ENCODE measurements at places on chromosomes 13 and 19. TPM values are rescaled to one million over a fixed set of nuclear protein-coding genes. Genes with fewer than 3 reads are reported as not detected.

Gene COX6B2
- not detected for total RNA-seq

Gene SLITRK5
- under 0.01 TPM for total RNA-seq

Gene ZNF383
- total RNA-seq = 5.0 TPM

Gene CERS1
- total RNA-seq = 1.1 TPM

Gene FCHO1
- 2.1 TPM for total RNA-seq

Gene ZNF223
- total RNA-seq = 8.6 TPM

Gene POLR2I
- total RNA-seq = 90.4 TPM

- no peak for DNase-seq
These were observed 16.4 kb upstream of the ZNF14 start for GRCh38 chr19:19749117-19749907.

DNA sequence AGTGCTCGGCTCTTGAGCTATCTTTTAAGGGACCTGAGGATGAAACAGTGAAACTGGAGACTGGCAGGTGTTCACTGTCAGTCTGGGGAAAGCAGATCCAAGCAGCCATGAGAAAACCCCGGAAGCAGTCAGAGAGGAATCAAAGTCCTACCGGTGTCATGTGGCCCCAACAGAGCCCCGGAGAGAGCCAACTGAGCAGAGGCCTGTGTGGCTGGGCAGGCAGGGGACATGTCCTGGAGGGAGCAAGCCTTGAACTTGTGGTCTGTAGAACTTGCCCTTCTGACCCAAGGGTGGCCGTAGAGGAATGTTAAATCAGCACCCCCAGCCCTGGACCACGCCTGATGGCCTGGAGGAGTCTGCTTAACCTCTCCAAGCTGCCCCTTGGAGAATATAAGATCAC is 113.7 kb upstream of the ZNF507 start:
- DNase-seq = no peak

DNA sequence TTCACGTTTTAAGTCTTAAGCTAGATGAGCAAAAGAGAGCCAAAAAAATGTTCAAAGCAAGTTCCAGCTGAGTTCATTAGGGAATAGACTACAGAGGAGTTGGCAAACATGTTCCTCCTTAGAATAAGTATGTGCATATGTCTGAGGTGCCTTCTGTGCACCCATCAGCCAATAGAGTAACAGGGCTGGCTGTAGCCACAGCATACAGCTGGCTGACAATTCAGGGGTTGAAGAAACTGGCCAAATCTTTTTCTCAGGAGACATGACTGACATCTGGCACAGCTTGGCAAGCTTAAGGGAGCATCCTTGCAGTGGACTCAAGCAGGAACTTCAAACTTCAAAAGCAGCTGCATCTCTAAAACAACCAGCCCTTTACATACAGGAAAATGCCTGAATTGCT is 414.8 kb upstream of the PCDH20 start:
- DNase-seq = no peak

GRCh38 chr19:29965492-29965891 is 23.5 kb downstream of the URI1 start:
- peak; percentile 38 for DNase-seq

All from M059J (cell line).